Stimulated activated CD8-positive, alpha-beta memory T cell treated with anti-CD3 and anti-CD28 coated beads, Interleukin-7, amount 100 ng/mL, for 1 hour (primary cell): ENCODE measurements at places on chromosomes 3 and 15.

DNA sequence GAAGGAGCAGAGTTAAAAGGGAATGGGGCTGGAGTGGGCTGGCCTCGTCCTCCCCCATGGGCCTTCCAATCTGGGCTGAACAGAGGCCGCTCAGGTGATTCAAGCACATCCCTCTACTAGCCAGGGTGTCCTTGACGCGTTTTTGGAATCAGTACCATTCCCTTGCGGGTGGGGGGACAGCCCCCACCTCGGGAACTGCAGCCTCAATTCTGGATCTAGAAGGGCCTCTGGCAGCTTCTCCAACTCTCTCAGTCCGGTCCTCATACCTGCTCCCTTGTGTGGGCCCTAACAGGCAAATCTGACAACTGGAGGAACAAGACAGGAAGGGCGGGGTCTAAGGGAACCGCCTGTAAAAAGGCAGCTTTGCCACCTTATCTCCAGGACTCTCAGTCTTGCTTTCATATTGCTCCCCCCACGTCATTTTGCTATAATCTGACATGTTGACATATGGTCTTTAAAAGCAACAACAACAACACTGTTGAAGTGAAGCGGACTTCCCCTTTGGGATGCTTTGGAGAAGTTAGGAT, 802 bp upstream of the CHRNB4 start:
- DNase-seq, result no peak

DNA sequence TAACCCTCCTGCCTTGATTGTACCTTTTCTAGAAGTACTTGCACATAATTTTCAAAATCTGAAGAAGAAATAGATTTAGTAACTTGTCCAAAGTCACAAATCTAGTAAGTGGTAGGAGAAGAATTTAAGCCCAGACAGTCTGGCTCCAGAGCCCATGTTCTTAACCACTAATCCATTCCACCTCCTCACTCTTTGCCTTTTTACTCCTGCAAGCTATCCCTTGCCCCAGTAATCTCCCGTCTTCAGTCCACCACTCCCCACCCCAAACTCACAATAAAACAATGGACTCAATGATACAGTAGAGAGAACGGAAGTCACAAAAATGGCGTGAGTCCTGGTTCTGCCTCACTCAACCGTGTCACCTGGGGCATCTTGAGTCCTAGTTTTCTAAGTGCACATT, 48.7 kb downstream of the SETMAR start:
- no peak for DNase-seq

DNA sequence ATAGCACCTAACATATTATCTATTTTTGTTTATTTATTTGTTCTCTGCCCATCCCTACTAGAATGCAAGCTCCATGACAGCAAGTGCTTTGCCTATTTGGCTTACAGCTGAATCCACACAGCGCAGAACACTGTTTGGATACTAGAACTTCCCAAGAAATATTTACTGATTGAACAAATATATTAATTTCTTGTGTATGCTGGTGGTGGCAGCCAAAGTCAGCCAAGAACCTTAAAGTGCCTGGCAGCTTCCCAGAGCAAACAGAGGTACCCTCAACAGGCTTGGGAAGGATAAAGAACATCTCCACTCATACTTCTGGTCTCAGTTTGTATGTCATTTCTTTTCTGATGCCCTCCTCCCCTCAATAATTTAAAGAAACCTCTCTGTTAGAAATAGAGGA, 111.8 kb upstream of the SLC25A36 start:
- DNase-seq, result no peak

- DNase-seq, result no peak
Measured at GRCh38 chr3:193124861-193125260, 116.2 kb upstream of the PLAAT1 start.

- no peak for DNase-seq
Measured at GRCh38 chr3:51968883-51969678, 1.8 kb upstream of the PCBP4 start.

GRCh38 chr3:126081618-126082361, 2.1 kb downstream of the SLC41A3 start:
- no peak for DNase-seq

- DNase-seq, result no peak
Measured at GRCh38 chr3:86774082-86774691, 216.8 kb downstream of the VGLL3 start.
